H1 (cell line): ENCODE measurements at places on chromosomes 1 and 21. TPM values are rescaled to one million over a fixed set of nuclear protein-coding genes. Genes with fewer than 3 reads are reported as not detected.

ADAMTS5 gene
- total RNA-seq: 0.82 and 1.1 TPM in 2 replicates

GRCh38 chr21:15468368-15468767 lies 261.4 kb upstream of the USP25 start:
- no peaks in the 10 kb centered on the region for H3K36me3 ChIP-seq
- H3K27ac ChIP-seq: no peak overlapping the region
- no peaks in the 10 kb centered on the region for H3K4me1 ChIP-seq
- H3K27me3 ChIP-seq: no peaks in the 10 kb centered on the region
- no peak for DNase-seq

ZNF697 gene
- 17.9 and 18.3 TPM in 2 replicates for total RNA-seq

DNA sequence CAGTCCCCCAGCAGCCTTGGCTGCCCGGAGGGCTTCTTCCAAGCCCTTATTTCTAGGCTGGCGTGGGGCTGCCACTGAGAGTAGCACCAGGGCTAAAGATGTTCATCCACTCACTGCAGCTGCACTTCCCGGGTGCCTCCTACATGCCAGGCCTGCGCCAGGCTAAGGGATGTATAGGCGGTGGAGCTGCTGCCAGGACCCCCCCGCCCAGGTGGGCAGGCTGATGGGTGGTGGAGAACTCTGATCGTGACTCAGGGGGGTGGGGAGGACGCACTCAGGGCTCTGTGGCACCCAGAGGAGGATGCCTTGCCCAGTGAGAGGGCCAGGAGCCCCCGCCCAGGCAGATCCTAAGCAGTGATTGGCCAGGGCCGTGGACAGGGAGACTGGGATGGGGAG lies 34.1 kb downstream of the CFAP74 start:
- no peak for DNase-seq
- H3K4me1 ChIP-seq: no peaks in the 10 kb centered on the region
- H3K4me3 ChIP-seq: no peak overlapping the region
- H3K27me3 ChIP-seq: no peaks in the 10 kb centered on the region

S100A3 gene
- 0.47 TPM in 1 of 2 replicates, not detected in the other for total RNA-seq
